ENCODE measurements at places on chromosomes 12 and 14.

GRCh38 chr12:2129076-2129475 lies 76.3 kb downstream of the CACNA1C start:
- no peak for DNase-seq

GRCh38 chr12:6347367-6348338 lies 5.8 kb upstream of the TNFRSF1A start:
- no peak for DNase-seq

GRCh38 chr12:68349921-68350606 lies 17.9 kb upstream of the MDM1 start:
- DNase-seq = no peak

- DNase-seq = no peak
Observed at GRCh38 chr12:116978791-116979508, 68.2 kb downstream of the FBXW8 start.

DNA sequence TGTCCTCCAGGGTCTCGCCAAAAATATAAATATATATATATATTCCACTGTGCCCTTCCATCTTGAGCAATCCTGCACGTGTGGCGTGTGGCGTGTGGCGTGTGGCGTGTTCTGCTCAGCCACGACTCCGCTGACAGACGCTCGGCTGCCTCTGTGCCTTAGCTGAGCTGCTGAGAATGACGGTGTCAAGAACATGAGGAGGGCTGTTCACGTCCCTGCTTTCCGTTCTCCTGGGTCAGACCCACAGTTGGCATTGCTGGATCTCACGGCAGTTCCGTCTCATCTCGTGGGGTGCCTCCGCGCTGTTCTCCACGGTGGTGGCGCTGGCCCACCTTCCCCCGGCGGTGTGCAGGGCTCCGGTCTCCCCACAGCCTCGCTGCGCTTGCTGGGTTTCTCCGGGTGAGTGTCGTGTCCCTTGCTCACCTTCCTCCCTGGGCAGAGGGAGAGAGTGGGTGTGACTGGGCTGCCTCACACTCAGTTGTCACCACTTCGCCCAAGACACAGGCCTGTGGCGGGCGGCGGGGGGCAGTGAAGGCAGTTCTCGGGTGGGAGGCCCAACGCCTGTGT lies 9.4 kb downstream of the GPR132 start:
- no peak for DNase-seq

- no peak for DNase-seq
Observed at GRCh38 chr12:11839091-11839641, 189.7 kb downstream of the ETV6 start.

DNA sequence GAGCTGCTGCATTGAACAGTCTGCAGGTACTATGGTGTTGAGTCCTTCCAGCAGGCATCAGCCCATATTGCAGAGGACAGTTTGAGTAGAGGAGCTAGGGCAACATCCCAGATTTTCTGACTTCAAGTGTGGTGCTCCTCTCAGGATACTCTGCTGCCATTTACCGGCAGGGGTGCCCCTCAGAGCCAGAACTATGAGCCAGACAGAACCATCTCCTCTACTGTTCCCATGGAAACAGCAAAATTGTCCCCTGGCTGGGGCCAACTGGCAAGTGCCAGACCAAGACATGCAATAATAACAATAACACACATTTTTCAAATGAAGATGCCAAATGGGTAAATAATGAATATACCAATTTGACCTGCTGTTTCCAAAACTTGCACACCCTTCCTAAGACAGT lies 102.9 kb downstream of the ADCK1 start:
- DNase-seq = no peak

DNA sequence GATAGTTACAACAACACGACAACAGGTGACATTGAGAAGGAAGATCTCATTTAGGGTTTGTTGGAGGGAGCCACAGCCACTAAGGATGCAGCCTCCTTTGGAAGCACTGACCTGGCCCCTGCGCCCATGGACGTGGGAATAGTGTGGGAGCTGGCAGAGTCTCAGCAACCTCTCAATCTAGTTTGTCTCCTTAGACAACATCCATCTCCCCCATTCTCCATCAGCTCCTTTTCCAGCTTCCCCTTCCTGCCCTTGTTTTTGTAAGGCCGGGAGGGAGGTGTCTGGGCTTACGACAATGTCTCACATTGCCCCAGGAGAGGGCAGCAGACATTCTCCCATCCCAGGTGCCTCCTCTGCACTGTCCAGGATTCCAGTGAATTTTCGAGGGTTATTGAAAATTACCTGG lies 170.2 kb upstream of the PZP start:
- DNase-seq = no peak

DNA sequence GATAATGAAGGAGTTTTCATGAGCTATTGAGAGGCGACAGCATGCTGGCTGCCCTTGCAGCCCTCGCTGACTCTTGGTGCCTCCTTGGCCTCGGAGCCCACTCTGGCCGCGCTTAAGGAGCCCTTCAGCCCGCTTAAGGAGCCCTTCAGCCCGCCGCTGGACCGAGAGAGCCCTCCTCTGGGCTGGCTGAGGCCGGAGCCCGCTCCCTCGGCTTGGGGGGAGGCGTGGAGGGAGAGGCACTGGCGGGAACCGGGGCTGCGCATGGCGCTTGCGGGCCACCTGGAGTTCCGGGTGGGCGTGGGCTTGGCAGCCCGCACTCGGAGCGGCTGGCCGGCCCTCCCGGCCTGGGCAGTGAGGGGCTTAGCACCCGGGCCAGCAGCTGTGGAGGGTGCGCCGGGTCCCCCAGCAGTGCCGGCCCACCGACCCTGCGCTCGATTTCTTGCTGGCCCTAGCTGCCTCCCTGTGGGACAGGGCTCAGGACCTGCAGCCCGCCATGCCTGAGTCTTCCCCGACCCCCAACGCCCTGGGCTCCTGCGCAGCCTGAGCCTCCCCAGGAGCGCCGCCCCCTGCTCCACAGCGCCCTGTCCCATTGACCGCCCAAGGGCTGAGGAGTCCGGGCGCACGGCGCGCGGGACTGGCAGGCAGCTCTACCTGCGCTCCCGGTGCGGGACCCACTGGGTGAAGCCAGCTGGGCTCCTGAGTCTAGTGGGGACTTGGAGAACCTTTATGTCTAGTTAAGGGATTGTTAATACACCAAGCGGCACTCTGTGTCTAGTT lies 20.1 kb upstream of the PAWR start:
- no peak for DNase-seq

DNA sequence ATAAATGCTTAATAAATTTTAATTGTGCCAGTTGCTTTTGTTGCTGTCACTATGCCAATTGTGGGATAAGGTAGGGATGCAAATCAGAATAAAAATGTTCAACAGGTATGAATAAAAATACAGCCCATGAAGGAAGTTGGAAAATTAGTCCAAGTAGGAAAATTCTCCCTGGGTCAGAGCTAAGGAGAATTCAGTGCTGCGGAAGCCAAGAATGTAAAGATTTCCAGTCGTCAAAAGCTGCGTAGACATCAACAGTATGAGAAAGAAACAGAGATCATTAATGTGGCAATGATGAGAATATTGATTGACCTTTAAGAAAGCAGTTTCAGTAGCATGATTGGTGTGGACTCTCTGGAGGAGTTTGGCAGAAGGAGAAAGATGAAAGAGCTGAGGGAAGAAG lies 87.9 kb downstream of the PLEKHA5 start:
- no peak for DNase-seq

DNA sequence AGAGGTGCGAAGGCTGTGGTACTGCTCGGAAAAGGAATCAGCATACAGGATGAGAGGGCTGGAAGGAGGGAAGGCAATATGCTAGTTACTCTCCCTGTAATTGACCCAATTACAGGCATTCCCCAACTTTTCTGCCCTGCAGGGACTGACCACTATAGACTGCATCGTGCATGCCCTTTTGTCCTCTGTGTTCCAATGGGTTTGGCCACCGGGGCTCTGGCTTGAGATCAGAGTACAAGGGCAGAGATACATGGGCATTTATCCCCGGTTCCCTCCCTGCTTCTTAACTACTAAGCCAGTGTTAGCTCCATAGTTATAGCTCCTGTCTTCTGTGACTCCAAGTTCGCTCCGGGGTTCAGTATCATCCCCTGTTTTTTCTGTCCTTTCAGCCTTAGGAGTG lies 59.7 kb downstream of the GTF2A1 start:
- DNase-seq = no peak

DNA sequence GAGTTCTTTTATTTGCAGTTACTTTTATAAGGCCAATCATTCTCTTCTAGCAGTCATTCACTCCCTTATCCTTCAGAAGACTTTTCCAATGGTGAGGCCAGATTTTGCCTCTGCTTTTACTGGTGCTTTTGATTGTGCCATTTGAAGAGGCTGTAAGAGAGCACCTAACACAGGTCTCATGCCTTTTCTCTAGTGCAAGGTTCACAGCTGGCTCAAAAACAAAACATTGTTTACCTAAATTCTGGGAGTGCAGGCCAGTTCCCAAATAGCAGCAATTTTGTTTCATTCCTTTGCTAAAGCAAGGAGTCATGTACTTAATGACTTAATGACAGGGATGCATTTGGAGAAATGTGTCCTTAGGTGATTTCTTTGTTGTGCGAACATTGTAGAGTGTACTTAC lies 192.0 kb downstream of the SYT10 start:
- no peak for DNase-seq

DNA sequence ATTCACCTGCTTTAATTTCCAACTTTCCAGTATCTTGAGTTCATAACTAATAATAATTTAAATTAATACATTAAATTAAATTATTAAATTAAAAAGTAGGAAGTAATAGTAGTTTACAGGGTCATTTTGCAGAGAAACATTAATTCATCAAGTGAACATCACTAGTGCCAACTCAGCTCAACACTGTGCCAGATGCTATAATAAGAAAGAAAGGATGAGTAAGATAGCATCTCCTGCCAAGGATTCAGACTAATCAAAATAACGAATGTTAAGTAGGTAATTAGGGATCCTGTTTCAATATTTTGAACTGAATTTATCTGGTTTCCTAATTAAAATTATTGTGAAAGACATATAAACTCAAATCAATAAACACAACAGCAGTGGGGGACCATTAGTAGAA lies 596.7 kb downstream of the SLC6A15 start:
- no peak for DNase-seq

- DNase-seq = no peak
Observed at GRCh38 chr12:52947738-52948423, 1.0 kb upstream of the KRT18 start.

DNA sequence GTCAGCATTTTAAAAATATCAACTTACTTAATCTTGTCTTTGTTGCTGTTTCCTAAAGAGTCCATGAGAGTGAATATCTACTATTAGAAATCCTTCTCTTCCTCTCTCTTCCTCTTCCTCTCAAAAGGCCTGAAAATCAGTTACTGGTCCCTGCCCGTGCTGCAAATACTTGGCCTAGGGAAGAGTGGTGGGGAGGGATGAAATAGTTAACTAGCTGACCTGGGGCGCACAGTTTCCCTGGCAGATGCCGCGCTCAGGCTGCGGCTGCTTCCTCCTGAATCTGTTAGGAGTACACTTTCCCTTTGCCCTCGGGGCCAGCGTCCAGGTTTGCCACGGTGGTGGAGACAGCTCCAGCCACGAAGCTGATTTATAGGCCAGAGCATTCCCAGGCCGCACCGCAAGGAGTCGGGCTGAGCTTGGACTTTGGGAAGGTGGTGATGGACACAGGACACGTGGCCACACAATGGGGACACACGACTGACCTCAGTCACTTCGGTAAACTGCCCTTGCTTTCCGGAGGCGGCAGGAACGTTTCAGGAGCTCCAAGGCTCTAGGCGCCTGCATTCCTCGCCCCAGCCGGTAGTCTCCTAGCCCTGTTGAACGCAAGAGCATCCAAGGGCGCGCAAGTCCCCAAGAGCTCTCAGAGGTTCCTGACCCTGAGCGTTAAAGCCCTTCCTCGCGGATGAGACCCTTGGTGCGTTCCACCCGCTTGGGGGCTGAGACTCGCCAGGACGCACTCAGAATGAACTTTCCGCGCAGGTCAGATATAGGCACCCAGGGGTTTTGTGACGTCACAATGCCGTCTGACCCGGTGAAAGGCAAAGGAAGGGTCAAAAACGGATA lies 7.1 kb upstream of the ASCL1 start:
- DNase-seq = no peak

GRCh38 chr12:74129702-74130101 lies 407.9 kb upstream of the ATXN7L3B start:
- DNase-seq = no peak
